ENCODE measurements at places on chromosomes 12 and 14.

- no peak for DNase-seq
Observed at GRCh38 chr14:95425369-95426115, 90.9 kb downstream of the SYNE3 start.

- no peak for DNase-seq
Observed at GRCh38 chr12:30753751-30754382, 884 bp downstream of the CAPRIN2 start.

- no peak for DNase-seq
Observed at GRCh38 chr14:36751106-36751505, 89.4 kb downstream of the PAX9 start.

DNA sequence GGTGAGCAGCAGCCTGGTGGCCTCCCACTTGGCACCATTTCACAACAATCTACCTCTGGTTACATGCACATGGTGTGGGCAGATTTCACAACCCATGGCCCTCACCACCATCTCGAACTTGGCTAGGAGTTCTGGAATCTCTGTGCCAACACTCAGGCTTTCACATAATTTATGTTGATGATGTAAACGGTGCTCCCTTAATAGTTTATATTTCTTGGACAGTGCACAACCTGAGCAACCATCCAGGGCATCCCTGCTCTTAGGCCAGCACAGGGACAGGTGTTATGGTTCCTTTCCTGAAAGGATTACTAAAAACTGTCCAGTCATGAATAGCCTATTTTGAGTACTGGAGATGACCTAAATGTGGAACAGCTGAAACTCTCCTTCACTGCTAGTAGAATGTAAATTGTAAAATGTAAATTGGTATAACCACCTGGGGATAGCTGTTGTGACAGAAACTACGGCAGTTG, 28.6 kb downstream of the ABCB9 start:
- DNase-seq: no peak

DNA sequence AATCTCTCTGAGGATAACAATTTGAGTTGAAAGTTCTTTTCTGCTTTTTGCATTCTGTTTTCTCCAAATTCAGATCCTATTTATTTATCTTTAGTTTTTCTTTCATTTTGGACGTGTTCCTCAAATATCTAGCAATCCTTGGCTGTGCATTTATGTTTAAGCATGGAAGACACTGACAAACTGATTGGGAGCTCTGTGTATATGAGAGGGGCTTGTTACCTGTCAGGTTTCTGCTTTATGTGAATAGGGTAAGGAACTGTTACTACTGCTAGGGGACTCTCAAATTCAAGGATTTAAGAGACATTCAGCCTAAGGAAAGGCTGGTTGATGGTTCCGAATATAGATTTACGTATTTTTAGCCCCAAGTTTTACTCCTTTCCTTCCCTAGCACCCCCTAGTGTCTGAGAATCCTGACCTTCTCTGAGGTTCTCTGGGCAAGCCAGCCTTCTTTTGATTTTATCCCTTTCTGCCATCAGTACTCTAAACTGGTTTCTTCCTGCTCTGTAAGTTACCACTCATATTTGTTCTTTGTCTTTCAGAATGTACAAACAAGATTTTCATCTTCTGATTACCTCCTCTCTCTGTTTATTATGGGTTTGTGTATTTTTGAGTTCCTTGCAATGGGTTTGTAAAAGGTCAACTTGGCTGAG, 30.5 kb downstream of the YLPM1 start:
- no peak for DNase-seq

DNA sequence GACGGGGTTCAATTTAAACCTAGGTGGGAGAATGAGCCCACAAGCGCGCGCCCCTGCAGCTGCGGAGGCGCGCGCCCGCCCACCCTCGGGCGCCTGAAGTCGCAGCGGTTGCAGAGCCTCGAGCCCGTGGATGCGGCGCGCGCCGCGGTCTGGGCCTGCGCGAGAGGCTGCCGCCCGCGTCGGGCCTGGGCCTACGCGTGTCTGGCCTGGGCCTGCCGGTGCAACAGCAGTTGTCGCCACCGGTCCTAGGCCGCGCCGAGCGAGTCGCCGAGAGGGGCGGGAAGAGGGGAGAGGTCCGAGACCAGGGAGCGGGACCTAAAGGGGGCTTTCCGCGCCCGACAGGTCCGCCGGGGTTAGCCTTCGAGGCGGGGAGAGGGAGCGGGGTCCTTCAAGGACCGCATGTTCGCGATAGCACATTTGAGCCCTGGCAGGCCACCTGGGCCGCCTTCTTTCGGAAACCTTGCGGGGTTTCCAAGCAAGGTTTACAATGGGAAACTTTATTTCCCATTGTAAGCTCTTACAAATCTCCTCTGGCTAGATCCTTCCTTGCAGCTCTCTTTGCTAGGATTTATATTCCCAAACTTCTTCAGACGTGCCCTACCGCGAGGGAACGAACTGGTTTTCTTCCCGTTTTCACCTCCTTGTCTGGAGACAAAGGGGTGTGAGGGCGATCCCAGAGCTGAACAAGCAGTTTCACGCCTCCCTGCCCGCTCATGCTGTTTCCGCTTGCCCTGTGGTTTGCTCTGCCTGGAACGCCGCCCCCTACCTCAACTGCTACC, 6.8 kb downstream of the SIX6 start:
- DNase-seq: no peak

- DNase-seq: no peak
Observed at GRCh38 chr12:101813117-101813516, 17.6 kb downstream of the GNPTAB start.

DNA sequence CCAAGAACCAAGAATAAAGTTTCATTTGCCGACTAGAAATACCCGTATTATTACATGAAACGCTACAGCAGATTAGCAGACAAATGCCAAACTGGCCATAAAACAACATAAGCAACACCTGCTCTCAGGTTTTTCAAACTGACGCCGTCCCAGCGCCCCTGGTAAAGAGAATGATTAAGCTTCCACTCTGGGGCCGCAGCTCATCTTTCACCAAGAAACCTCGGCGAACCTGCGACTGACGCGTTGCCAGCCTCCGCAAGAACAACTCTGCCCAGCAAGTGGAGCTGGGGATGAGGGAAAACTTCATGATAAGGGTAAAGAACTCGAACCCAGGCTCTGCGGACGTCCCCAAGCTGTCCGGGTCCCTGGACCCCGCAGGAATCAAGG, 530 bp downstream of the ARL1 start:
- DNase-seq: no peak

GRCh38 chr12:120763250-120763649, 37.6 kb downstream of the ACADS start:
- no peak for DNase-seq

DNA sequence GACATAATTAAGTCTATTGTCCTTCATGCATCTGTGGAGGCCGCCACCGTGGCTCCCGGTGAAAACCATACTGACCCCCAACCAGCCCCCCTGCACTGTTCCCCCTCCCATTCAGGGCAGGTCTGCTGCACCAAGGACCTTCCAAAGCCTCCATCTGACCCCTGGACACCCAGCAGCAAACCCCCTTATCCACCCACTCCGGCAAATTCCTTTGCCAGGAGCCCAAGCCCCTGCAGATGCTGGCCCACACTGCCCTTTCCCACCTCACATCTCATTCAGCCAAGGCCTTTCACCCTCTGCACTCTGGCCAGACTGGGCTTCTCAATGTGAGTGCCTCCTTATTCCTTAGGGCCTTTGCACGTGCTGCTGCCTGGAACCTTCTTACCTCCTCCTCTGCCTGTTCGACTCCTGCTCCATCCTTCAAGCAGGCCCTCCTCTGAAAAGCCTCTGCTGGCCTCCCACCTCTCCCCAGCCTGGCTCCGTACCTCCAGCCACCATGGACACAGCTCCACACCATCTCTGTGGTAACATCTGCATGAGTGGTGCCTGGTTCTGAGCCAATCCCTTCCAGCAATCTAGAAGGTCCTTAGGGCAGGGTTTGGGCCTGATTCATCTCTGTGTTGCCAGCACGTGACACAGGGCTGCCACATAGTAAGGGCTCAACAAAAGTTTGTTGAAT, 230.7 kb downstream of the BCL11B start:
- no peak for DNase-seq

GRCh38 chr14:77208291-77208978, 26.8 kb downstream of the TMEM63C start:
- DNase-seq: peak; percentile 71

All from frontal cortex (tissue), 4 donors.